ENCODE measurements at places on chromosomes 11 and 22.

DNA sequence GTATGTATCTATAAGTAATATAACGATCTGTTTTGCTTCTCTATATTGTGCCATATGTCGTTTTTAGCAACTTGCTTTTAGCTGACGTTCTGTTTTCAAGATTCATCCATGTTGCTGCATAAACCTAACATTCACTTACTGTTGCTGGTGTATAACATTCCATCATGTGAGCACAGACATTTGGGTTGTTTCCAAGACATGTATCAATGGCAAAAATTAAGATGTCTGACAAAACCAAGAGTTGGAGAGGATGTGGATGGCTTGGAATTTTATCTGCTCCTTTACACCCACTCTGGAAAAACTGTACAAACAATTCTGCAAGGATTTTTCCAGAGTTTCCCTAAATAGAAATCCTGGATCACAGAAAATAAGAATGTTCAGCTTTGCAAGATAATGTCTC is 40.9 kb downstream of the DGCR2 start:
- DNase-seq: no peak

GRCh38 chr11:124793466-124794278 is 6.5 kb downstream of the MSANTD2 start:
- no peak for DNase-seq

GRCh38 chr22:42368379-42369249 is 63.6 kb downstream of the NFAM1 start:
- DNase-seq: no peak

- DNase-seq: no peak
Observed at GRCh38 chr11:75376175-75376574, 23.1 kb upstream of the RPS3 start.

DNA sequence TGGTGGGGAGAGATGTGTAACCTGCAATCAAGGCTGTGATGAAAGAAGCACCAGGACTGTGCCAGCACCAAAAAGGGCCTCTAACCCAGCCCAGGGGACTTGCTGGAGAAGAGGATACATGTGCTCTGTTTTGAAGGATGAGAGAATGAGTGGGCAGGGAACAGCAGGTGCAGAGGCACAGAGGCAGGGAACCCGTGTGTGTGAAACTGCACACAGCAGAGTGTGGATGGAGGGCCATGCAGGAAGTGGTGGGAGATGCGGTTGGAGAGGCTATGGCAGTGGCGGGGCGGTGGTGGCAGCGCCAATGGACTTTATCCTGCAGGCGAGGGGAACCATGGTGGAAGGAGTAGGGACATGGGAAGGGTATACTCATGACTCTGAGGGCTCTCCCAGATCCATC is 25.2 kb upstream of the LRRC32 start:
- DNase-seq: no peak

DNA sequence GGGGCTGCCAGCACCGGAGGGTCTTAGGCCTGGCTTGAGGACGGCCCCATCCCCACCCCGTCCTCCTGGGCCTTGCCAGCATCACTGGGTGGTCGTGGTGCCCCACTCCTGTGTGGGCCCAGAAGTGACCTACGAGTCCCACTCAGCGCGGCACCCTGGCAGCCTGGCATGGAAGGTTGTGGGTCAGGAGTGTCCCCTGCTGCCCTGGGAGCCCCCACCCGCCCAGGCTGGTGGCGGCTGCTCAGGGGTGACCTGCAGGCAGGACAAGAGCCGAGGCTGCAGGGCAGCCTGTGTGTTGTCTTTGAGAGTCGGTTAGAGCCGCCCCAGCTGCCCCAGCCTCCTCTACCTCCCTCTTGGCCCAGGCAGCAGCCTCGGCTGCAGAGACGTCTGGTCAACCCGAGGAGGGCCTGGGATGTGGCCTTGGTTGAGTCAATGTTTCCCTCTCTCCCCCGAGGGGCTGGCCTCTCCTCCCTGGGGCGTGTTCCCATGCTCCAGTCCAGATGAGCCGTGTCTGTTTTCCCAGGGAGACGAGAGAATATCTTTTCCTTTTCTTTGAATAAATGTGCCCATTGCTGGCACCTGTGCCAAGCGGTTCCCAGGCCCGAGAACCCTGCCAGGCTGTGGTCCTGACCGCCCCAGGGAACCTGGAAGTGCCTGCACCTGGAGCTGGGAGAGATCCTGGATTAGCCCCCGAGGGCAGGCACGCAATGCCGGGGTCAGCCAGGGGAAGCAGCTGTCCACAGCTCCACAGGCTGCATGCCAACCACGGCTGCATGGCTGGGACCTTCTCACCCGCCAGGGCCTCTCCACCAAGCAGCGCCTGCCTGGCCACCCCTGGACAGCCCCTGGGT is 35.7 kb upstream of the MUC5AC start:
- no peak for DNase-seq

DNA sequence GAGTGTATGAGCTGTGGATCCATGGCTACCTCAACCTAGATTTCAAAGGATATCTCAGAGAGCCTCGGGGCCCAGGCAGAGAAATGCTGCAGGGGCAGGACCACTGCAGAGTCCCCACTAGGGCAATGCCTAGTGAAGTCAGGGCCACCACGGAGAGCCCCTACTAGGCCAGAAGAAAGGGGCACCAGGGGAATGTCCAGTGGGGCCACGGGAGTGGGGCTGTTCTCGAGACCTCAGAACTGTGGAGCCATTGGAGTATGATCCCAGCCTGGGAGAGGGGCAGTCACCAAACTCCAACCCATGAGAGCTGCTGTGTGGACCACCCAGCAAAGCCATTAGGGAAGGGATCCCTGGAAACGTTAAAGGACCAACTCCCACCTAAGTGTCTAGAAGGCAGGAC is 24.5 kb downstream of the RTL6 start:
- no peak for DNase-seq

DNA sequence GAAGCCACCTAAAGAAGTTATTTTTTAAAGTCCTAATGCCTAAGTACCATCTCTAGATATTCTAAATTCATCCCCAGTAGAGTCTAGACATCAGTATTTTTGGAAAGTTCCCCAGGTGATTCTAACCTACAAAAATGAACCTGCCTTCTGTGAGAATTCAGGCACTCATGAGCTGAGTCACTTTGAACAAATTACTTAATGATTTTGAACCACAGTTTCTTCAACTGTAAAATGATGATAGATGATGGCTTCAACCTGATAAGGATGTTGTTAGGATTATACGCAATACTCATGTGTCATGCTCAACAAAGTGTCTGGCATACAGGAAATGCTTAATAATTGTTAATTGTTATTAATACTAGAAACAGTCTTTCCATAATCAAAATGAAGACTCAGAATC is 82.8 kb upstream of the OR5AK2 start:
- DNase-seq: no peak

- DNase-seq: no peak
Observed at GRCh38 chr22:45972091-45972888, 4.7 kb downstream of the WNT7B start.

DNA sequence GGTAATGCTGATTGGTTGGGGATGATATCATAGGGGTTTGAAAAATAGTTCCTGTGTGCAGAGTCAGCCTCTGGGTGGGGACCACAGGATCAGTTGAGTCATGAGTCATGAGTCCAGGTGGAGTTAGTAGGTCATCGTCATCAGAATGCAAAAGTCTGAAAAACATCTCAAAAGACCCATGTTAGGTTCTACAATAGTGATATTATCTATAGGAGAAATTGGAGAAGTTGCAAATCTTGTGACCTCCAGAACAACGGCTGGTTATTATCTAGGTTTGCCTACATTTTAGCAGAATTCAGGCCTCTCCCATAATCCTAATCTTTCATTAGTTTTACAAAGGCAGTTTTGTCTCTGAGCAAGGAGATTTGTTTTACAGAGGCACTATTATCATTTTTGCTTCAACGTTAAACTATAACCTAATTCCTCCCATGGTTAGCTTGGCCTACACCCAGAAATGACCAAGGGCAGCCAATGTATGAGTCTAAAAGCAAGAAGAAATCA is 38.9 kb downstream of the MS4A2 start:
- no peak for DNase-seq

- DNase-seq: no peak
Observed at GRCh38 chr11:96863520-96863919, 473.7 kb downstream of the JRKL start.

GRCh38 chr11:101498891-101499290 is 84.9 kb downstream of the TRPC6 start:
- no peak for DNase-seq

DNA sequence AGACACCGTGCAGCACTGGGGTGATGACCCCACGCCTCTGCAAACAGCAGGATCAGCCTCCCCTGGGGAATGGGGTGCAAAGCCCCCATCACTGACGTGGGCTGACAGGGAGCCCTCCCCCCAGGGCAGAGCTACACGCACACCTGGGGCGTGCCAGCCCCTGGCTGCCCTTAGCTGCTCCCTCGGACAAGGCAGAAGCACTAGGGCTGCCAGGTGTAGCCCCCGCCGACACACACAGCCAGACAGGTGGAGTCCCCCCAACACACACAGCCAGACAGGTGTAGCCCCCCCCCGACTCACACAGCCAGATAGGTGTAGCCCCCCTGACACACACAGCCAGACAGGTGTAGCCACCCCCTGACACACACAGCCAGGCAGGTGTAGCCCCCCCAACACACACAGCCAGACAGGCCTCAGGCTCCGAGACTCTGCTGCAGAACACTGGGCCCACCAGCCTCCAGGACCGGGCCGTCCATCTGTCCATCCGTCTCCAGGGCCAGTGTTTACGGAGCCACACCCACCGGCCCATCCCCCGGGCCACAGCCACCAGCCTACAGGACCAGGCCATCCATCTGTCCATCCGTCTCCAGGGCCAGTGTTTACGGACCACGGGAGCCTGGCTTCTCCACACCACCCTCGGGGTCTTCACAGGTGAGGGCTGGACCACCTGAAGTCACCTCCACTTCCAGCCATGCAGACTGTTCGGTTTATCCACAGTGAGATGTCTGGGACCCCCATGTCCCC is 3.5 kb downstream of the ANO9 start:
- no peak for DNase-seq

DNA sequence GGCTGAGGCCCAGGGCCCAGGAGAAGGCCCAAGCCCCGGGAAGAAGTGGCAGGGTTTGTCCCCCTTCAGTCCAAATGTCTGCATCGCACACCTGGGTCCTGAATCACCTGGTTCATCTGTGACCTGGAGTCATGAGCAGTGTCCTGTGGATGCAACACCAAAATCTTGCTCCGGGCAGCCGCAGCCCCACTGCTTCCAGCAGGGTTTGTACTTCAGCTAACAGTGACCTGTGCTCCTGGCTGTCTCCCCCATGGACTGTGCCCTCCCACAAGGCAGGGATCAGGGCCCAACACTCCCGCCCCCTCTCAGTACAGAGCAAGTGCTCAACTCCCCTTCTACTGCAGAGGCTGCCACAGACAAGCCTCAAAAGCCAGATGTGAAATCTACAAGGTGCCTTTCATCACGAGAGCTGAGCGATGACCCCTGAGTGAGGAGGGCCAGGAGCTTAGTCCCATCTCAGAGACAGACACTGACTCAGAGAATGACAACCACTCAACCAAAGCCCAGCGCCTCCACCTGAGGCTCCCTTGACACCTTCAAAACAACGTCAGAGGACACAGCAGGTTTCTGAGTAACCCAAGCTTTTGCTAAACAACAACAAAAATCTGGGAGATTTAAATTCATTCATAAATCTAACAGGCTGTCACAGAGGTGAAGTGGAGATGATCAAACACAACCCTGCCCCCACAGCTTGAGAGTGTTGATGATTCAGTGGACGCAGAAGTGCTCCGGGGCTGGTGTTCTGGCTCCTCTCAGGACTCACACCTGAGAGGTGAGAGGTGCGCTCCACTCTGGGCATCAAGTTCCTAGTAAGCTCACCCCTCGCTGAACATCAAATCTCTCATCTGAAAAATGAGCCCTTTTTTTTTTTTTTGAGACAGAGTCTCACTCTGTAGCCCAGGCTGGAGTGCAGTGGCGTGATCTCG is 3.4 kb downstream of the KIAA0930 start:
- DNase-seq: no peak

GRCh38 chr11:62402226-62402959 is 16.4 kb upstream of the SCGB1A1 start:
- DNase-seq: no peak

- no peak for DNase-seq
Observed at GRCh38 chr11:73320763-73321603, 12.9 kb downstream of the ARHGEF17 start.

GRCh38 chr11:75402002-75402773 is 2.9 kb downstream of the RPS3 start:
- DNase-seq: no peak

- no peak for DNase-seq
Observed at GRCh38 chr11:112177589-112177988, 2.3 kb downstream of the BCO2 start.

DNA sequence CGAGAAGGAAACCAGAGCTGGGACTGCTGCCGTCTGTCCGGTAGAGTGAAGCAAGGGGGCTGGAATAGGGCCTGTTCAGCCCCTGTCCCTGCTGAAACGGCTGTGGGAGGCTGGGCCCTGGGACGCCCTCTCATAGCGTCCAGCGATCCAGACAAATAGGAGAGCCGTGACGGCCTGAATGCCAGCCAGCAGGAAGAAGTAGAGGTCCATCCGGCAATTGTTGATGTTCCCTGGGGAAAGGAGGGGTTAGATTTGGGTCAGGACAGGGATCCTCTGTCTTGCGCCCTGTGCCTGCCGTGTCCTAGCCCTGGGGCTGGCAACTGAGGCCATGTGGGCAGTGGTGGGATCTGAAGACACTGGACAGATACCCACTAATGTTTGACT is 12.9 kb downstream of the TMEM132A start:
- DNase-seq: no peak

- DNase-seq: no peak
Observed at GRCh38 chr11:115421352-115421991, 82.7 kb downstream of the CADM1 start.

DNA sequence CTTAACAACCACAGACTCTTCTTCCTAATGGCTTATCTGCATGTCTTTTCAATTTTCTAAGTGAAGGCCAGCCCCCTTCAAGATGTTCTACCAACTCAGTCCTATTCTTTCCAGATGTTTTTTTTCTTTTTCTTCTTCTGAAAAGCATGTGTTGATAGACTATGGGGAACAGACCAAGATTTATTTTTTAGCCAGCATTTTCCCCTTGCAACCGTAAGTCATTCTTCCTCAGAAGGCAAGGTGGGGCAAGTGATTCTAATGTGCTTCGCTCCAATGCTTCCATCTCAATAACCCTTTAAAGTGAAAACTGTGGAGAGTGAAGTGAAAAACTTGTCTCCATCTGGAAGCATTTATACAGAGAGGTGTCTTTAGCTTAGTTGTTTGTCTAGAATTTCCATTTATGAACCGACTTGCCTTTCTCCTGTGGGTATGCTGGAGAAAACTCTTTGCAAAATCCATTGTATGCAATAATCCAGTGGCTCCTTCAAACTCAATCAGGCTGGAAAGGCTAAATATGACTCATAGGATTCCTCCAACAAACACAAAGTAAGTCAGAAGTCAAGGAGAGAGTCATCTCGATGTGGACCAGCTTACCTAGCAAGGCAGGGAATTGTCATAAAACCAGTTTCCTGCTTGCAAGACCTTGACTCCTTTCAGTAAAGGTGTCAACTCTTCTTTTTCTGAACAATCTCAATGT is 83.7 kb downstream of the MAML2 start:
- no peak for DNase-seq

GRCh38 chr11:114044042-114044871 is 15.3 kb upstream of the ZBTB16 start:
- DNase-seq: no peak
